ENCODE measurements at places on chromosomes 7 and 10. TPM values are rescaled to one million over a fixed set of nuclear protein-coding genes. Genes with fewer than 3 reads are reported as not detected.
A peak's percentile ranks its signal among the peaks of the same experiment; 100 is the strongest.

DNA sequence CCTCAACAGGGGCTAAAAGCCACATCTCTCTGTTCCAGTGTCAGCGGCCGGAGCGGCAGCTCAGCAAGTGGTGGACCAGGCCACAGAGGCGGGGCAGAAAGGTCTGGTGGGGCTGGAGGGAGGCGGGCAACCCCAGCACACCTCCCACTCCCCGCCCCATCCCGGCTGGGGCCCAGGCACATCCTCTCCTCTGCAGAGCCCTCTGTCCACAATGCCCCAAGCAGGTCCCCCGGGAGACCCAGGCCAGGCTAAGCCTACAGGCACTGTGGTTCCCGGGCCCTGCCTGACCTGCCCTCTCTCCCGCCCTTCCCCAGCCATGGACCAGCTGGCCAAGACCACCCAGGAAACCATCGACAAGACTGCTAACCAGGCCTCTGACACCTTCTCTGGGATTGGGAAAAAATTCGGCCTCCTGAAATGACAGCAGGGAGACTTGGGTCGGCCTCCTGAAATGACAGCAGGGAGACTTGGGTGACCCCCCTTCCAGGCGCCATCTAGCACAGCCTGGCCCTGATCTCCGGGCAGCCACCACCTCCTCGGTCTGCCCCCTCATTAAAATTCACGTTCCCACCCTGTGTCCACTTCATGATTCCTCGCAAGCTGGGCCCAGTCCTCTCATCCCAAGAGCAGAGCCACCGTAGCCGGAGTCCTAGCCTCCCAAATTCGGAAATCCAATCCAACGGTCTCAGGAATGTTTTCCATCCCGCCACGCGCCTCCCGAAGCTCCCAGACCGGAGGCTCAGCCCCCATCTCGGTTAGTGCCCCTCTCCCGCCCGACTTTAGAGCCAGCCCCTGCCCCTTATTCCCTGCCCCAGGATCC lies 2.1 kb downstream of the ADIRF start:
- peak overlapping the region; percentile 37 for H3K4me3 ChIP-seq
- peak overlapping the region; percentile 53 for H3K27ac ChIP-seq
- peaks cover 10% of the 10 kb centered on the region for H3K4me1 ChIP-seq

GRCh38 chr10:130061760-130062159 lies 48.9 kb downstream of the C10orf143 start:
- no peak overlapping the region for H3K4me3 ChIP-seq
- no peaks in the 10 kb centered on the region for H3K36me3 ChIP-seq
- no peaks in the 10 kb centered on the region for H3K4me1 ChIP-seq
- no peaks in the 10 kb centered on the region for H3K27me3 ChIP-seq
- no peak overlapping the region for H3K27ac ChIP-seq

Gene NCF1
- 2.0 TPM for total RNA-seq

Gene UCN3
- not detected for total RNA-seq

DNA sequence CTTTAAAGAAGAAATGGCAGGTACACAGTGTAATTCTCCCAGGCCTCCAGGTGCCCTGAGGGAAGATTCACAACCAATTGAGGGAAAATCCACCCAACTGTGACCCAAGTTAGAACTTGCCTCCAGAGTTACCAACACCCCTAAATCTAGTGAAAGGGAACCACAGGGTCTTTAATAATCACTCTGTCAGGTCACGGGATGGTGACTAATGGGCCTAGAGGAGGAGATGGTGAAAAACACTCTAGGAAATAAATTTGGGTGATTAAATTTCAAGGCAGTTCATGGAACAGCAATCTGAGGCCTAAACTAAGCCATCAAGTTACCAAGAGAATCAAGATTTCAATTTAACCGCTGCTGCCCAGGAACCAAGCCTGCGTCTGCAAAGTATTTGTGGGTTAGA lies 26.7 kb upstream of the SLF2 start:
- H3K27me3 ChIP-seq, result peaks cover 11% of the 10 kb centered on the region
- no peaks in the 10 kb centered on the region for H3K36me3 ChIP-seq
- H3K4me3 ChIP-seq, result no peak overlapping the region
- H3K4me1 ChIP-seq, result no peaks in the 10 kb centered on the region
- H3K27ac ChIP-seq, result no peak overlapping the region

DNA sequence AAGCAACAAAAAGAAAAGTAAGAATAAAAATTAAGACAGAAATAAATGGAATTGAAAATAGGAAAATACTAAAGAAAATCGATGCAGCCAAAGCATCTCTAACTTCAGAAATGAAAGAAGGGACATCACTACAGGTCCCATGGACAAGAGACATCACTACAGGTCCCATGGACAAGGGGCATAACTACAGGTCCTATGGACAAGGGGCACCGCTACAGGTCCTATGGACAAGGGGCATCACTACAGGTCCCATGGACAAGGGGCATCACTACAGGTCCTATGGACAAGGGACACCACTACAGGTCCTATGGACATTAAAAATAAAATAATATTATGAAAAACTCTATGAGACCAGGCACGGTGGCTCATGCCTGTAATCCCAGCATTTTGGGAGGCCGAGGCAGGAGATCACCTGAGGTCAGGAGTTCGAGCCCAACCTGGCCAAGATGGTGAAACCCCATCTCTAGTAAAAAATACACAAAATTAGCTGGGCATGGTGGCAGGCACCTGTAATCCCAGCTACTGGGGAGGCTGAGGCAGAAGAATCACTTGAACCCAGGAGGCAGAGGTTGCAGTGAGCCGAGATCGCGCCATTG lies 101.0 kb upstream of the DNAAF5 start:
- no peak overlapping the region for H3K27ac ChIP-seq
- H3K4me1 ChIP-seq, result no peaks in the 10 kb centered on the region
- no peaks in the 10 kb centered on the region for H3K27me3 ChIP-seq
- no peak overlapping the region for H3K4me3 ChIP-seq
- DNase-seq, result no peak

GRCh38 chr7:149415391-149416071 lies 45.3 kb downstream of the ZNF777 start:
- H3K27me3 ChIP-seq, result no peaks in the 10 kb centered on the region
- H3K36me3 ChIP-seq, result no peaks in the 10 kb centered on the region
- no peak for DNase-seq
- no peak overlapping the region for H3K4me3 ChIP-seq

DNA sequence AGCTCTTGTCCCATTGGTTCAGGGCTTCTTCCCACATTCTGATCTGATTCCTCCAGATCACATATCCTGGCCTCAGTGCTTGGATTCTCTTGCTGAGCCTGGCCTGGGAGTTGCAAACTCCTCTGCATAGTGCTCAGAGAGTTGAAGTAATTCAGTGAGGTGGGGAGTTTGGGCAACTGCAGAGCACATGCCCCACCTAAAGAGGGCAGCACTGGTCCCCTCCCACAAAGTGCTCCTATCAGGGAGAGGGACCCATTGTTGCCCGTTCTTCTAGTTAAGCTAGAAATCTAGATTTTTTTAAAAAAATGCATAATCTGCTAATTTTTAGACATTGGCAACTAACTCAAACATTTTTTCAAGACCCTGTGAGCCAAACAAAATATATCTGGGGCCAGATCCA lies 45.1 kb downstream of the CHN2 start:
- H3K4me1 ChIP-seq, result peaks cover 15% of the 10 kb centered on the region
- H3K27ac ChIP-seq, result no peak overlapping the region
- H3K27me3 ChIP-seq, result no peaks in the 10 kb centered on the region
- H3K36me3 ChIP-seq, result no peaks in the 10 kb centered on the region
- no peak overlapping the region for H3K4me3 ChIP-seq
